ENCODE measurements at places on chromosomes 5 and 9.

GRCh38 chr5:1786621-1787471 lies 12.8 kb downstream of the MRPL36 start:
- no peaks in the 10 kb centered on the region for H3K36me3 ChIP-seq
- peaks cover 14% of the 10 kb centered on the region for H3K27me3 ChIP-seq
- H3K4me3 ChIP-seq = no peak overlapping the region
- DNase-seq = no peak
- no peak overlapping the region for H3K27ac ChIP-seq

DNA sequence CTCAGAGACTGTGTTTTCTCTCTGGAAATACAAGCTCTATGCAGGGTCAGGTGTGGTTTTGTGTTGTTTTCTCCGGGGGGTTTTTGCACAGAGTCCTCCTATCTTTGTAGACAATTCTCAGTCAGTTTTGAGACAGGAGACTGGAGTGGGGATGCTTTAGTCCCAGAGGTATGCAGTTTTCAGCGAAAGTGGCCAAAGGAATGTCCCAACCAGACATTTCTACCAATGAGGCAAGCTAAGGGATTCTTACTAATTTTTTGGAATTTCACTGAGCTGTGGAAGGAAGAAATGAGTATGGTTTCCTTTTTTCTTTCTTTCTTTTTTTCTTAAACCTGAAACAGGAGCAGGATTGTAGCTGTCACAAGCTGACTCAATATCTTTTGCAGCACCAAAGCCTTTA lies 35.3 kb upstream of the PLPP1 start:
- H3K27me3 ChIP-seq = no peaks in the 10 kb centered on the region
- DNase-seq = no peak
- no peaks in the 10 kb centered on the region for H3K36me3 ChIP-seq
- H3K27ac ChIP-seq = no peak overlapping the region
- H3K4me1 ChIP-seq = peaks cover 9% of the 10 kb centered on the region
- no peak overlapping the region for H3K4me3 ChIP-seq

DNA sequence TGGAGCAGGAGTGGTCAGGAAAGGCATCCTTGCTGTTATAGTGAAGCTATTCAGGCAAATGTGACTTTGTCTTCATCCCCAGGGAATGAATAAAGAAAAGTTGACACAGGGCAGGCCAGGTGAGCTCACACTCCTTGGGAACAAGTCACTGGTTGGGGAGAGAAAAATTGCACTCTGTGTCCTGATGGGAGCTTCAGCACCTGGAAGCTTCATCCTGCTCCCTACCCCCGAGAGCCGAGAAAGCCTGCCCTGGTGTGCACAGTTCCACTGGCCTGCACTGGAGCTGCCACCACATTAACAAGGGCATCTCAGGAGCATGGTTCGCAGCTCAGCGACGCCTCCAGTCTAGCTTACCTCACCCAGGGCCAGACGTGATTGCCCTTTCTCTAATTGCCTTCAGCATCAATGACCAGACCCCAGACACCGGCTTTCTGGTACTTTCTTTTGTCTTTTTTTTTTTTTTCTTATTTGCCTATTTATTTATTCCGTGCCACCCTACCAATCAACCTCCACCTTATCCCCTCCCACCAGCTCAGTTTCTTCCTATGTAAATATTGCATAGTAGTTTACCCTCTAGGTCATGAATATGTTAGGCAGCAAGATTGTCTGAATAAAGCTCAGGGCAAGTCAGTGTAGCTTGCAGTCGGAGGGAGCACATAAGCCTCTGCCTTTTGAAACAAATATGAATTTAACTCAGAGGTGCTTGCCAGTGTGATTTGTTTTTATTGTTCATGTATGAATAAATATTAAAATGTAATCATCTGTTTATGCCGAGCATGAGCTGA lies 87.4 kb downstream of the DOCK2 start:
- DNase-seq = no peak
- H3K27me3 ChIP-seq = no peaks in the 10 kb centered on the region
- no peak overlapping the region for H3K4me3 ChIP-seq

DNA sequence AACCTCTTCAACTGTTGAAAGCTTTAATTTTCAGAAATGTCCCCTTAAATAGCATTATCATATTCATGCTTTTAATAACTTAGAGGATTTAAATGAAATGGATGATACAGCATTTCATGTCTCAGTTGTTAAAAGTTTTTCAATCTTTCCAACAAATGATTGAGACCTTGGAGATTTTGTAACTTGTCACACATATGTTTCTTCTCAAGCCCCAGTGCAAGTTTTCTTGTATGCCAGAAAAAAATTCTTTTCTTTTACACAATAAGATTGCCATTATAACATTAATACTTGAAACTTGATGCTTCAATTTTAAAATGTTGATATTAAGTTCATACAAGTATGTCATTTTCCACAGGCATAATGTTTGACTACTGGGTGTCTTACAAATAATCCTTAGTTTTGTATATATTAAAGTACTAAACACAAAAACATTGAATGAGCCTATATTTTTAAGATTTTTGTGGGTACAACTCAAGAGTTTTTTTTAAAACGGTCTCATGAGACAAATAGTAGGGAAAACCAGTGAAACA lies 124.5 kb downstream of the AGTPBP1 start:
- H3K36me3 ChIP-seq = no peaks in the 10 kb centered on the region
- H3K4me3 ChIP-seq = no peak overlapping the region
- H3K27ac ChIP-seq = no peak overlapping the region
- no peak for DNase-seq
- no peaks in the 10 kb centered on the region for H3K27me3 ChIP-seq

GRCh38 chr9:95457769-95458168 lies 59.0 kb downstream of the PTCH1 start:
- H3K27ac ChIP-seq = no peak overlapping the region
- peaks cover 12% of the 10 kb centered on the region for H3K36me3 ChIP-seq
- H3K4me3 ChIP-seq = no peak overlapping the region
- H3K4me1 ChIP-seq = no peaks in the 10 kb centered on the region
- H3K27me3 ChIP-seq = no peaks in the 10 kb centered on the region

DNA sequence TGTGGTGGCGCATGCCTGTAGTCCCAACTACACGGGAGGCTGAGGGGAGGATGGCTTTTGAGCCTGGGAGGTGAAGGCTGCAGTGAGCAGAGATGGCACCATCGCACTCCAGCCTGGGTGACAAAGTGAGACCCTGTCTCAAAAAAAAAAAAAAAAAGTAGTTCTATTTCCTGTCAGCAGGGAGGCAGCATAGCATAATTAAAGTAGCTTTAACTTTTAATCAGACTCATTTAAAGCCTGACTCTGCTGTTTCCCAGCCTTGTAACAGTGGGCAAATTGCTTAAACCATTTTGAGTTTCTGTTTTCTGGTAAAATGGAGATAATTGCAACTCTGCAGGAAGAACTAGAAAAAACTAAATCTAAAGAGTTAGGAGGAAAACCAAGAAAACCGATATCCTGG lies 31.2 kb downstream of the CNOT6 start:
- DNase-seq = no peak
- H3K36me3 ChIP-seq = peaks cover 3% of the 10 kb centered on the region
- H3K27me3 ChIP-seq = no peaks in the 10 kb centered on the region
- no peak overlapping the region for H3K4me3 ChIP-seq

DNA sequence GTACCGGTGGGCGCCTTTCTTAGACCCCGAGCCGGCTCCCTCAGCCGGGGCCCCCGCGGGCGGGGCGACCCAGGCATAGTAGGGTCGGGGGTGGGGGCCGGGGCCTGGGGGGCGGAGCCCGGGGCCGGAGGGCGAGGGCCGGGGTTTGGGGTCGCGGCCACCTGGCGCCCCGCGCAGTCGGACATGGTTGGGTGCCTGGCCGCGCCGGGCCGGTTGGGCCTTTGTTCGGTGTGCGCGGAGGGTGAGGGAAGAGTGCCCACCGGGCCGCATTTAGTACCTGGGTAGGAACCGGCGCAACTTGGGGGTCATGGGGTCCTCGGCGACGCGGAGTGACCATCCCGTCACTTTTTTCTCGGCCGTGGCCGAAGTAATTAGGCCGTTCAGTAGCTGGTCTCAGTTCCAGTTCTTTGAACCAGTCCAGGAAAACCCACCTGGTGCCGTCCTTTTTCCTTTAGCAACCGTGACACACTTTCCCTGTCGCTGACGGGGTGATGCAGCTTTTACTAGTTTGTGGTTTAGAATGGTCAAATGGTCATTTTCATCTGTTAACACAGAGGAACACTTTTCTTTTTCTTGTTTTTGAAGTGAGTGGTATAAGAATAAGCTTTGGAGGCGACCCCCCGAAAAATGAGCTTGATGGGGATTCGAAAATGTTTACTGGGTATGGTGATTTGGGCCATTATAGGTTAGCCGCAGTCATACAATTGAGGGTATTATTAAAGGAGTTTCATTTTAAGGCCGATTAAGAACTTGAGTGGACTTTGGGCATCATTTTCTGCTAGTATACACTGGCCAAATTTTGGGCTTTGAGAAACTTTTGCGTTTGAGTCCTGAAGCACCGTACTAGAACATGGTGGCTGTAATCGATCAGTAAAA lies 589 bp downstream of the CKS2 start:
- H3K4me3 ChIP-seq = peak overlapping the region; percentile 88
- H3K36me3 ChIP-seq = peaks cover 18% of the 10 kb centered on the region
- H3K4me1 ChIP-seq = peaks cover 43% of the 10 kb centered on the region
- no peak for DNase-seq

- no peak for DNase-seq
- peak overlapping the region; percentile 70 for H3K4me3 ChIP-seq
- H3K27me3 ChIP-seq = no peaks in the 10 kb centered on the region
- peak overlapping the region; percentile 20 for H3K27ac ChIP-seq
- H3K4me1 ChIP-seq = peaks cover 75% of the 10 kb centered on the region
Measured at GRCh38 chr5:149471406-149472183, 79.6 kb downstream of the CSNK1A1 start.

DNA sequence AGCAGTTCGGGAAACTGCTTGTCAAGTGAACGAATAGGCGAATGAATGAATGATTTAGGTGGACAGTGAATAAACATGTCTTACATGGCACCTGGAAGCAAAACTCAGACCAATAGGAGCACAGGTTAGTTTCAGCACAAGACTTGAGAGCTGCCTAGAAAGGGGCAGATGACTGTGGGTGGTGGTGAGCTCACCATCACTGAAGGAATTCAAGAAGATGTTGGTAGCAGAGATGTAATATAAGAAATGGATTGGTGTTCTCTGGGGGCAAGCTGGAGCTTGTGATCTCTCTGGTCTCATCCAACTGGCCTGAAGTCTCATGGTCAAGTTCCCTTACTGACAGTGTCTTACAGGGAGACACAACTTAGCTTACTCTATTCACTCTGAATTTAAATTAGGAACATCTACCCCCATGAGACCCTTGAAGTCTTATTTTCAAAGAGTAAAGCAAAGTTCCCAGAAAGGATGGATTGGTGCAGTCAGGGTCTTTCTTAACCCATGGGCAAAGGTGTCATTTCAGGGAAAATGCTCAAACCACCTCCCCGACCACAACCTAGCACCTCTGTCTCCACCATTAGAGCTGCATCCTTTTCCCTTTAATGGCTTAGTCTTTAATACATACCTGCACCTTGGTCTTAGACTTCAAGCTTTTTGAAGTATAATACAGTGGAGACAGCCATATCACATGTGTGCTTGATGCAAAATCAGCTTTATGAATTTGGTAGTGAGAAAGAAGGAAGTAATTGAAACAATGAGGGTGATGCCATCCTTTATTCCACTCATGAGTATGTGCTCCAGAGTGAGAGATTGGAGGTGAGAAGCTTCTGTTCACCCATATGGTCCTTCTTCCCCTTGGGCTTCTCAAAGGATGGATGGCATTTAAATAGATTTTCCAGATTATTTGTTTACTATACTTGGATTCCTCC lies 5.1 kb downstream of the LCP2 start:
- no peaks in the 10 kb centered on the region for H3K4me1 ChIP-seq
- no peak overlapping the region for H3K4me3 ChIP-seq
- peaks cover 8% of the 10 kb centered on the region for H3K27me3 ChIP-seq
- no peaks in the 10 kb centered on the region for H3K36me3 ChIP-seq
- H3K27ac ChIP-seq = no peak overlapping the region
- no peak for DNase-seq

GRCh38 chr5:55994495-55994997 lies at the start of gene IL6ST:
Gene IL6ST, minus strand, starts transcription at chr5:55994963. Its CDS starts 18,685 bp downstream, at chr5:55976278.
- H3K27me3 ChIP-seq = no peaks in the 10 kb centered on the region
- H3K4me1 ChIP-seq = peaks cover 51% of the 10 kb centered on the region
- H3K4me3 ChIP-seq = peak within 1 kb of the TSS; percentile 90
- H3K27ac ChIP-seq = peak within 1 kb of the TSS; percentile 94
- peak; percentile 46 for DNase-seq

- H3K36me3 ChIP-seq = no peaks in the 10 kb centered on the region
- no peak overlapping the region for H3K27ac ChIP-seq
- no peak for DNase-seq
- H3K27me3 ChIP-seq = no peaks in the 10 kb centered on the region
Measured at GRCh38 chr5:30891660-30892059, 301.8 kb upstream of the CDH6 start.

DNA sequence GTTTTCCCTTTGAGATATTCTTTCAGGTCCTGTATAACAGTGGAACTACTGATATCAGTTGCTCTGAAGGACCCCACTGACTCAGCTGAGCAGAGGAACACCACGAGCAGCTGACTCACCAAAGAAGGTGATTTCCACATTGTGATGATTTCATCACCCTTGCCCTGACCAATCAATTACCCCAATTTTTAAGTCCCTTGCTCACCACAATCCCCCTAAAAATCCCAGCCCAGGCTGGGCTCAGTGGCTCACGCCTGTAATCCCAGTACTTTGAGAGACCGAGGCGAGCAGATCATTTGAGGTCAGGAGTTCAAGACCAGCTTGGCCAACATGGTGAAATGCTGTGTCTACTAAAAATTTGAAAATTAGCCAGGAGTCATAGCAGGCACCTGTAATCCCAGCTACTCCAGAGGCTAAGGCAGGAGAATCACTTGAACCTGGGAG lies 125.3 kb upstream of the ABCA1 start:
- no peak for DNase-seq
- H3K4me1 ChIP-seq = peaks cover 20% of the 10 kb centered on the region
- no peak overlapping the region for H3K27ac ChIP-seq

DNA sequence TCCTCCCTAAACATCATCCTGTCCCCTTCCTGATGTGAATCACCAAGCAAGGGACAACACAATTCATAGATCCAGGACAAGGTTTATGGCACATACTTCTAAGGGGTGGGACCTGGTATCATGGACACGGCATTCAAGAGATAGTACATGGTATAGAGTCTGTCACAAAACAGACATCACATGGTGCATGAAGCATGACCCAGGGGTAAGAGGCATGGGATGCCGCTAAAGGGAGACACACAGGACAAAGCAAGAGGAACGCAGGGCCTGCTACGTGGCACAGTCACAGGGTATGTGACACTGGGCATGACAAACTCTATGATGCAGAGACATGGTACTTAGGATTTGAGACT lies 20.7 kb downstream of the GSN start:
- peaks cover 88% of the 10 kb centered on the region for H3K4me1 ChIP-seq
- DNase-seq = no peak
- peak overlapping the region; percentile 89 for H3K27ac ChIP-seq
- H3K27me3 ChIP-seq = no peaks in the 10 kb centered on the region
- no peak overlapping the region for H3K4me3 ChIP-seq
- no peaks in the 10 kb centered on the region for H3K36me3 ChIP-seq

- no peaks in the 10 kb centered on the region for H3K27me3 ChIP-seq
- H3K36me3 ChIP-seq = no peaks in the 10 kb centered on the region
- no peaks in the 10 kb centered on the region for H3K4me1 ChIP-seq
- DNase-seq = no peak
- no peak overlapping the region for H3K27ac ChIP-seq
Measured at GRCh38 chr5:60514152-60514551, 185.8 kb downstream of the DEPDC1B start.

GRCh38 chr5:155239803-155240202 lies 226.2 kb downstream of the KIF4B start:
- no peak overlapping the region for H3K27ac ChIP-seq
- no peaks in the 10 kb centered on the region for H3K27me3 ChIP-seq
- no peak for DNase-seq
- no peaks in the 10 kb centered on the region for H3K4me1 ChIP-seq

- DNase-seq = no peak
- H3K27me3 ChIP-seq = no peaks in the 10 kb centered on the region
- no peaks in the 10 kb centered on the region for H3K36me3 ChIP-seq
- no peaks in the 10 kb centered on the region for H3K4me1 ChIP-seq
- H3K27ac ChIP-seq = no peak overlapping the region
Measured at GRCh38 chr5:123505633-123506032, 6.3 kb upstream of the CSNK1G3 start.

Measured in HepG2 (cell line).